ENCODE measurements at places on chromosomes 5 and 9. TPM values are rescaled to one million over a fixed set of nuclear protein-coding genes. Genes with fewer than 3 reads are reported as not detected.

Gene GHR
- total RNA-seq = 0.06 TPM

GRCh38 chr5:42404366-42404765, 18.9 kb upstream of the GHR start:
- DNase-seq = no peak

Gene PCDHGA8
- 0.09 TPM for total RNA-seq

Gene NTRK2
- 0.12 TPM for total RNA-seq

GRCh38 chr9:113621309-113621791, 157.8 kb downstream of the RGS3 start:
- no peak for DNase-seq

DNA sequence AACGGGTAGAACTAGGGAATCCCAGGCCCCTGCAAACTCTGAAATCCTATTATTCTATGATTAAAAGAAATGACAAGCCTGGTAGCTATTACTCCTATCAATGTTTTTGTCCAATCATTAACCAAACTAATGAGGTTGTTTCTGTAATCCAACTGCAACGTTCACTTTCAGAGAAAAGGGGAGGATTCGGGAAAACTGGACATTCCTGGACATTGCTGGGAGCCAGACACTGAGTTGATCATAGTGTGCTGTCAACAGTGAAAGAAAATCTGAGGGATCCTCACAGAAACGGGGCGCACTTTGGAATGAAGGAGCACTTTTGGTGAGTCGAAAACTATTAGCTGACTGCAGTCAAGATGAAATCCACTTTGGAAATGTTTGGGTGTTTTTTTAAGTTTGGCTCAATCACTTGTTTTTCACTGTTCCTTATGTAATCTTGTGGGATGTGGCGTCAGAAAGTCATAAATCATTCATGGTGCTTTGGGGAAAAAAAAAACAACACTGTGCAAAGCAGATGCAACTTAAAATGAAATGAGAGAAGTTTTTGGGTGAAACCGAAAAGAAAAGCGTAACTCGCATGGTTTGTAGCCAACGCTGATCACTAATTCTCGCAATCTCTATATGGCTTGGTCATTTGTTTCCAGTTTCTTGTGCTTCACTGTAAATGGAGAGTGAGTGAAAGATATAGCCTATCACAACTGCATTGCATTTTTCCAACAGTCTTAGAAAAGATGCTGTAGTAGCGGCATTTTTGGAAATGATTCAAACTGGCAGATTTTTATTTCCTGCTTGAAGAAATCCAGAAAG, 51.2 kb upstream of the ADRA1B start:
- DNase-seq = no peak

DNA sequence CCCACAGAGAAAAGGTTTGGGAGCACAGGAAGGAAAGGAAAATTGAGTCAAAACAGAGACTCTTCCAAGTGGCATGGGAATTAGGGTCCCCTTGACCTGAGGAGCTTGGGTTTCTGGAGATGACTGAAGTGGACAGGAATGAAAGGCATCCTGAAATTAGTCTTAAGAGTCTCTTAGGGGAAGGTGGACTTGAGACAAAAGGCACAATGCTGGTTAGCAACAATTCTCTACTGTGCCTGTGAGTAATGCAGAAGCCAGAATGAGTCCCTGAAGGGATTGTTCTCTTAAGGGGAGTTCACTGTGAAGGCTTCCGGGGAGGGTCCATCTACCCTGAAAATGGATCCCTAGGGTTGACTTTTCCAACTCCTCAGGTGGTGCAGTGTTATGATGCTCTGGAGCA, 58.4 kb upstream of the FOXE1 start:
- no peak for DNase-seq

DNA sequence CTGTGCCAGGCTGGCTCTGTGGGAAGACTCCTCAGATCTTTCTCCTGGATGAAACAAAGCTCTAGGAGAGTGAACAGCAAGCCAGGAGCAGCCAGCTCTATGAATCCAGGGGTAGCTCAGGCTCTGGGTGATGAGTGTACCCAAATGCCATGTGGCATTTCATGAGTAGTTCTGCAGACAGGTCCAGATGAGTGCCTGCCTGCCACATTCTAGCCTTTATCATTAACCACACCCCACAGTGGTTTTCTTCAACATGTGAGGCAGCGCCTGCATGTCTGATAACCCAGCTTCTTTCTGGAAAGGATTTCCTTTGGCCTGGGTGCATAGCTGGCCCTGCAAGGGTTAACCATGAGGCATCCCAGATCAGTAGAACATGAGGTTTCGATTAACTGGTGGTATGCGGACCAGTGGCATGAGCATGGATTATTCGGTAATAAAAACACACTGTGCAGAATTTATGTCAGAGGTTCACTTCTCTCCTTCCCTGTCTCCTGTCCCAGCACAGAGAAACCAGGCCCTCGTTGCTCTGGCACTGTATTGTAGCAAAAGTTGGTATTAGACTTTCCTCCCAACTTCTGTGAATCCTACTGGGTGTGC, 381.9 kb upstream of the ZNF462 start:
- no peak for DNase-seq

Gene C9orf50
- not detected for total RNA-seq

DNA sequence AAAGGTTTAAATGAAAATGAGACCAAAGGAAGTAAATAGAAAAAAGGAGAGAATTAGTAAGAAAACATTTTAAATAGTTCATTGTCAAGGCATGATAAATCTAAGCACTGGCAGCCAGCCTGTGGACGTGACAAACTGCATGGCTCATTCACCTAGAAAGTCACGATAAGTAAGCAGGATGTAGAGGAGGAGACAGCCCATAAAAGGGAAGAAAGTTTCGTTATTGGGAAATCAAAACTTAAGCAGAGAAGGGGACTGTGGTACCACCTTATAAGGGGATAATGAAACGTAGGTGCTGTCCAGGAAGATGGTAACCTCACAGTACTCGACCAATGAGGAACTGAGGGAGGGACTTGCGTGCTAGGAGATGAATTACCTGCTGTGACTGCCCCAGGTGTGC, 494.5 kb upstream of the GRAMD2B start:
- no peak for DNase-seq

- no peak for DNase-seq
These were observed 70.6 kb upstream of the ZNF622 start for GRCh38 chr5:16536246-16536645.

Gene C7
- not detected for total RNA-seq

DNA sequence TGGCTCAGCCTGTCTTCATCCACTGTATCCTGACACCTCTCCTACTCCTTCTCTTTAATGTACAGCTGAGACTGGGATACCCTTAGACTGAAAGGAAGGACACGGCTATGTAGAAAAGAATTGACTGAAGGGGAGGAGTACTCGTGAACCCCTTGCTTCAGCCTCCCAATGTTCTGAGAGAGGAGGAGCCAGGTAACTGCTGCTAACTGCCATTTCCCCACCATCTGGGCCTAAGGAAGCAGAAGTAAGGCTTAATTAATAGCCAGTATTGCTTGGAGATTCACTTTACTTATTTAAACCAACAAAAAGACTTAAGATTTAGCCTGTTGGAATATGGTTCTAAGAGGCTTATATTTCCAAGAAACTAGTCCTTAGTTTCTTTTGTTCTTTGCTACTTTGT, 18.8 kb upstream of the RGS3 start:
- no peak for DNase-seq

Gene DDX31
- total RNA-seq = 16.3 TPM

Gene CAMK2A
- not detected for total RNA-seq

- no peak for DNase-seq
These were observed 65.4 kb downstream of the CERT1 start for GRCh38 chr5:75446068-75446467.

DNA sequence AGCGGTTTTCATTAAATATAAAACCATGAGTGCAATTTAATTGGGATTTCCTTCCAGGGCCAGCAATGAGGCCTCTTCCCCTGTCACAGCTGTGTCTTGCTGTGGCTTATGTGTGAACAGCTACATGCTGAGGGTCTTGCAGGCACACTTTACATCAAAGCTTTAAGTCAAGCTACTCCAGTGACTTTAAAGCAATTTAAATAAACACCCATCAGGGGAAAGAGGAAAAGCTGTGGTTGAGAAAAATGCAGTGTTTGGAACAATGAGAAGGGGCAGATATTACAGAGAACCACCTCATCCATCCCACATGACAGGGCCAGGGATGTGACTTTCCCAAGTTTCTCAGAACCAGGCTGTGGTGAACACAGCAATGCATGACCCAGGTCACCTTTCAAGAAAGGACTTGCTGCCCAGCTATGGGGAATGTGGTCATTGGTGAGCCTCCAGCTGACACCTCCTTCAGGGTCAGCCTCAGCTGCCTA, 115.9 kb upstream of the LPAR1 start:
- no peak for DNase-seq

Gene HAVCR2
- total RNA-seq = 2.3 TPM

- no peak for DNase-seq
These were observed 13.2 kb downstream of the PDLIM4 start for GRCh38 chr5:132270706-132271105.

Gene CXXC5
- total RNA-seq = 5.6 TPM

- no peak for DNase-seq
These were observed 214.6 kb downstream of the PDZD2 start for GRCh38 chr5:31853398-31854135.

GRCh38 chr9:71937070-71937625, 25.7 kb downstream of the C9orf85 start:
- no peak for DNase-seq

Gene FKTN
- 8.5 TPM for total RNA-seq

DNA sequence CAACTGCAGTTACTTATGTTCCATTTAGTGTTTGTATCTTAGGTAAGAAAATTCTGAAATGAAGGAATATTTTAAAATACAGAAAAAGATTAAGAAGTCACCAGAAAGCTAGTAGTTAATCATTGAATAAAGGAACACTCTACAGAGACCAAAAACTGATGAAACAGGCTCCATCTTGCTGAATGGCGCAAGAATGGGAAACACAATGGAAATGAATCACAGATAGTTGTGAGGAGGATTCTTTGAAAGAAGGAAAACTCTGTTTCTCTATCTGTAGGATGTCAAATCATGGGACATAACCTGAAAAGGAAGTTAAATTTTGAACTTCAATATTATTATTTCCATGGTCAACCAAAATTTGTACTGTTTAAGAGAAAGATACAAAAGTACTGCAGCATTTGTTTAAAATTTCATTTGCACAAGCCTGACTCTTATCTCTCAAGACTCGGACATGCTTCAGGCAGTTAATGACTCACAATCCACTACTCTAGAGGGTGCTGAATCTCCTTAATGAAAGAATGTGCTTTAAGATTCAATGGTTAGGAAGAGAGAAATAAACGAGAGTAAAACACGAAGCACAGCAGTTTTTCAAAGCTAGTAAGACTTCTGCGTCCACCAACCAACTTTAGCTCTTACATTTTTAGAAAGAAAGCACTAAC, 1064.4 kb upstream of the DMAC1 start:
- no peak for DNase-seq

DNA sequence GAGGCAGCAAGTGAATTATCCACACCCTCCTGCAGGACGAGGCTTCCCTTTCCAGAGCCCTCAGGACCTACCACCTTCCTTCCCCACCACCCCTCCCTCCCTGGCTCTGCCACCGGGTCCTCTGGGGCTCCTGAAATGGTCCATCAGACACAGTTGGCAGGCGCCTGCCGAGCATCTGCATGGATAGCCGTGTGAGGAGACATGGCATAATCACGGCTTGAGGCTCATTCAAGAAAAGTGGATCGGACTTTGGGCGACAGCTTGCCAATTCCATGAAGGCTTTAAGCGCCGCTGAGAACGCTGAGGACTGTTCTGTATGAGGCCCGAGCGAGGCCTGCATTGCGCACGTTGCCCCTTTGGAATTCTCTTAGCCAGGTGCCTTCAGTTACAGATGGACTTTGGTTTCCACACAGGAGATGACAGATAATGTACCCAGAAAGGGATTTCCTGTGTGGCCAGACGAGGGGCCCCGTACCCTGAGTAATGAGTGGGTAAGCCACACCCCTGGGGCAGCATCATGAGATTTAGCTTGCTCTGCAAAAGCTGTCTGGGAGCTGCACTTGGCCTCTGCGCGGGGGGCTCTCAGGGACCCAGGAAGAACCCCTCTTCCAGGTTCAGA, 179.8 kb downstream of the OLFM1 start:
- DNase-seq = no peak

DNA sequence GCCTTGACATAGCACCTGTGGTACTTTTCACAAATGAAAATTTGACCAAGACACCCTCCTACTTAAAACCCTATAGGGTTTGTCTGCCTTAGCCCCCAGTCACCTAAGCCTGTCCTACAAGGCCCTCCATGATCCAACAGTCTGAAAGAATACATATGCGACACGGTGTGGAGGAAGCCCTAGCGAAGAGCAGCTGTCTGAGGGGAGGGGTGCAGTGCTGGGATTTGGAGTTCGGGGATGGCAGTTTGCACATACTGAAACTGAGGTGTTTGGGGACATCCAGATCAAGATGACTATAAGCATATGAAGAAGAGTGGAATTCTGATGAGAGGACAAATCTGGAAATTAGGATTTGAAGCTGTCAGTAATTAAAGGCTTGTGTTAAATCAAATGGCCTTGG, 7.2 kb upstream of the MYORG start:
- no peak for DNase-seq

Gene NUTM2F
- total RNA-seq = not detected

- no peak for DNase-seq
These were observed 167.5 kb upstream of the DMRT1 start for GRCh38 chr9:673966-674526.

- no peak for DNase-seq
These were observed 345.1 kb downstream of the SPATA31D1 start for GRCh38 chr9:82333671-82334070.

- no peak for DNase-seq
These were observed 314.0 kb downstream of the SEMA5A start for GRCh38 chr5:9231842-9232241.

GRCh38 chr5:65326922-65327321, 154.8 kb downstream of the ADAMTS6 start:
- no peak for DNase-seq

Measured in T-cell (primary cell).